Neural crest cell (in vitro differentiated cells): ENCODE measurements at places on chromosomes 4 and X. TPM values are rescaled to one million over a fixed set of nuclear protein-coding genes. Genes with fewer than 3 reads are reported as not detected.

DNA sequence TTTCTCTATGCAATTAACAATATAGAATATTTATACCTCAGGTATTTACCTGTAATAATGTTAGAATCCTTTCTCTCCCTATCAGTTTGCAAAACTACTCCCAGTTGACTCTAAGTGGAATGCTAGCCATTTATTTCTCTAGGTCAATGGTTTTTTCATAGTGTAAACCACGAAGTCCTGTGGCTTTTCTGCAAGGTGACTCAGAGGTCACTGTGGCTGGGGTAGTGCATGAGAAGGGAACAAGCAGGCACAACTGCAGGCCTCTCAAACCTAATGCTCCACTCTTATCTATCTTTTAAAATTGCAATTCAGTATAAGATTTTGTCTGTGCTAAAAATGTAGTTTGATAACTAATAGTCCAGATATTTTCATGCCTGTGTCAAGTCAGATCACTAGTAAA lies 159.4 kb downstream of the ANTXR2 start:
- DNase-seq, result no peak

GRCh38 chr4:26858035-26858918 lies 2.4 kb upstream of the STIM2 start:
- no peak for DNase-seq

DNA sequence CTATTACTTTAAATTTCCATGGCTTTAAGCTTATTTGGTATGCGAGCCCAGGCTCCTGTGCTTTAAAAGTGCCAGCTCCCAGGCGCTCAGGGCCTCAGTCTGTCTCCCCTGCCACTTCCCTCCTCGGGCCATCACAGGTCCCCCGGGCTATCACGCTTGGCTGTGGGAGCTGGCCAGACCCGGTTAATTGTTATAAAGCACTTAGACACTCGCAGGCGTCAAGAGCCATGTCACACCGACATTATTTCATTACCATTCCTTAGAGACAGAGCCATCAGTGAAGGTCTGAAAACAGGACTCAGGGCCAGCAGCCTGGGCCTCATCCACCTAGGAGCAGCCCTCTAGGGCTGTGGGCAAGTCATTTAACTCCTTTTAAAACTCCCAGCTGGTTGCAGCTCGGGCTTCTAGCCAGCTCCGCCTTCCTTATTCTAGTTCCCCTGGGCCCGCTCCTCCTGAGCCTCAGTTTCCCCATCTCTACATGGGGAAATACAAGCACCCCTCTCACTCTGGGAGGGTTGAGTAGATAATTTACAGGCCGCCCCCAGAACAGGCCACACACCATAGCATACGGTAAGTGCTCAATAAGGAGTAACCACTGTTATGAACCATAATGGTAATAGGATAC lies 99.0 kb downstream of the HMX1 start:
- no peak for DNase-seq

DNA sequence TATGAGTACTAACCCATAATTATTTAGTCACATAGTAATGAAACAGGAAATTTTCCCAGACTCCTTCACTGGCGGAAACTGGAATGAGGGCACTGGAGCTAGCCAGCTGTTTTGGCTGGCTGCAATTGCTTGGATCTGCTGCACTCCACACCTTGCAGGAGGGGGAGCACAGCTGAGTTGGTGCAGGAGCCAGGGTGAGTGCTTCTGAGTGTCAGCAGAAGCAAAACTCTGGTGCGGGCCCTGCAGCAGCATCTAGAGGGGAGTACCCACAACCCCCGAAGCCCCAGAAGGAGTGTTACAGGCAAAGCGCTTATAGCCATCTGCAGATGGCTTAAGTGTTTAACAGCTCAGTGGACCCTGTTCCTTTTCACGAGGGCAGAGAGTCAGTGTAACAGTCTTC lies 96.1 kb downstream of the RPA4 start:
- DNase-seq, result no peak

- no peak for DNase-seq
Measured at GRCh38 chr4:71553605-71554004, 214.8 kb downstream of the SLC4A4 start.

DNA sequence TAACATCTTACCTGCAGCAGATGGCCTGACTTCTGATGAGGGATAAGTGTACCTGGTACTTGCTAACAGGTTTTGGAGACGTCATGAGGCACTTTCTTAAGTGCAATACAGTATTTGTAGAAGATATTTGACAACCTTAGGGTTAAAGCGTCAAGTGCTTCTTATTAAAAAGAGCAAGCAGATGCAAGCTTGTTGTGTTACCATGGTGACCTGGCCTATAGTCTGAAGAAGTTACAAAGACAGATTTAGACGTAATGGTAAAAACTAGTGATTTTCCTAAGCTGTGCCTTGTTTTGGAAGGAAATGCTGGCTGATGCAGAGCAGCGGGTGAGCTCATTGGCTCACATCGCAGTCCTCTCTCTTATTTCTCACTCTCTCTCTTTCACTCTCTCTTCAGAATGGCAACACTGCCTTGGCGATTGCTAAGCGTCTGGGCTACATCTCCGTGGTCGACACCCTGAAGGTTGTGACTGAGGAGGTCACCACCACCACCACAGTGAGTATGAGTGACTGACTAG lies 243.6 kb downstream of the ANK2 start:
- no peak for DNase-seq

DNA sequence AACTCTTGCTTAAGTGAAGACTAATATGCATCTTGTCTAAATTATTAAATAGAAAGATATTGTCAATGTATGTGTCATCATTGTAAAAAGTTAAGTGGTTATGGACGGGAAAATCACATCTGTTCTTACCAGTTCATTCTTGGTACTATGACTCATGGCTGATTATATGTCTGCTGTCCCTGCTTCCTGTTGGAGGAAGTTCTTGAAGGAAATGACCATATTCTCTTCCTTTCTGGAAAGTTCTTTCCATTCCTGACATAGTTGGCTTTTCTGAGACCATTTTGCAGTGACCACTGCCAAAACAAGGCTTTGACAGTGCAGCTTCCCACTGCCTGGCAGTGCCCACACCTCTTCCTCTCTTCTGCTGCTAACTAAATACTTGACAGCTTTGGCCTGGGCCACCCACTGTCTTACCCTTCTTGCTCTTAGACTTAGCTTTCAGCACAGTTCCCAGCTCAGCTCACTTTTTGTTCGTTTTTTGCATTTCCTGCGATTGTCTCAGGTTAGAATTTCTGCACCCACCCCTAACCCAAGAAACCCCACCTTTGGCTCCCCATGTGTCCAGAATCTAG lies 13.2 kb upstream of the CLDN24 start:
- no peak for DNase-seq

DNA sequence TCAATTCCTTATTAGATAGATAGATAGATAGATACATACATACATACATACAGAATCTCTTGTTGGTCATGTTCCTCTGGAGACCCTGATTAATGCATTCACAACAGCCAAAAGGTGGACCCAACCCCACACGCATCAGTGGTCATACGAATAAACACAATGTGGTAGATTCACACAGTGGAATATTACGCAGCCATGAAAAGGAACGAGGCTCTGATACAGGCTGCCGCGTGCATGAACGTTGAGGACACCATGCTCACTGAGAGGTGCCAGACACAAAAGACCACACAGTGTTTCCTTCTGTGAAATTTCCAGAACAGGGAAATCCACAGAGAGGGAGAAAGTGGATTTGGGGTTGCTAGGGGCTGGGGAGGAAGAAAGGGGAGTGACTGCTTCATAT lies 136.7 kb downstream of the CRLF2 start:
- no peak for DNase-seq

The PRAF2 gene
- 30.2 and 33.7 TPM in 2 replicates for total RNA-seq

The SMIM9 gene
- not detected in 2 replicates for total RNA-seq

The LRP2BP gene
- 0.07 TPM in 1 of 2 replicates, not detected in the other for total RNA-seq
